ENCODE measurements at places on chromosomes 7 and 10.

DNA sequence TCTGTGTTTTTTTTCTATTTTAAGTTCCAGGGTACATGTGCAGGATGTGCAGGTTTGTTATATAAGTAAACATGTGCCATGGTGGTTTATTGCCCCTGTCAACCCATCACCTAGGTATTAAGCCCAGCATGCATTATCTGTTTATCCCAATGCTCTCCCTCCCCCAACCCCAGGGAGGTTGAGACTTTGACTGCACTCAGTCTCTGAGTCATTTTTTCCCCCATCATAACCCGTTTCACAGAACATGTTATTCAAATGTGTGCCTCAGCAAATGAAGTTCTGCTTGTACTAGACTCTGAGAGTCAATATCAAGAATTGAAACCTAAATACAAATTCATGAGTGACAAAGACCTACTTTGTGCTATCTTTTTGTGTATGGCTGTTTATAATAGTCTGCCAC lies 70.0 kb upstream of the CYP26C1 start:
- no peak for DNase-seq

GRCh38 chr7:90817846-90818245 lies 221.7 kb downstream of the CDK14 start:
- DNase-seq: no peak

DNA sequence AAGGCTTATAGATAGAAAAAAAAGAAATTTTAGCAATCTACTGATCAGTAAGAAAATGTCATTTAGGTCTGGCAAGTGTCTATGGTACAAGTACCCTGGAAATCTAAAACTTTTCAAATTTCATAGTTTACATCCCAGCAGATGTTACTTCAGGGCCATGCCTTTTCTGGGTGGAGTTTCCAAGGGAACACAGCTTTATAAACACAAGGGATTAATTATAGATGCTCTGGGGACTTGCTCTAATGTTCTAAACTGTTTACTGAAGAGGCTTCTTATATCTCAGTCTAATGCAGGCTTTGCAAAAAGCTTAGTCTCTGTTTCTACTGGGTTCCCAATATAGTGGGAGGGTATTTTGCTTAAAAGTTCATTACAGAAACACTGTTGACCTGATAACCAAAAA lies 3.1 kb downstream of the CD36 start:
- DNase-seq: no peak

DNA sequence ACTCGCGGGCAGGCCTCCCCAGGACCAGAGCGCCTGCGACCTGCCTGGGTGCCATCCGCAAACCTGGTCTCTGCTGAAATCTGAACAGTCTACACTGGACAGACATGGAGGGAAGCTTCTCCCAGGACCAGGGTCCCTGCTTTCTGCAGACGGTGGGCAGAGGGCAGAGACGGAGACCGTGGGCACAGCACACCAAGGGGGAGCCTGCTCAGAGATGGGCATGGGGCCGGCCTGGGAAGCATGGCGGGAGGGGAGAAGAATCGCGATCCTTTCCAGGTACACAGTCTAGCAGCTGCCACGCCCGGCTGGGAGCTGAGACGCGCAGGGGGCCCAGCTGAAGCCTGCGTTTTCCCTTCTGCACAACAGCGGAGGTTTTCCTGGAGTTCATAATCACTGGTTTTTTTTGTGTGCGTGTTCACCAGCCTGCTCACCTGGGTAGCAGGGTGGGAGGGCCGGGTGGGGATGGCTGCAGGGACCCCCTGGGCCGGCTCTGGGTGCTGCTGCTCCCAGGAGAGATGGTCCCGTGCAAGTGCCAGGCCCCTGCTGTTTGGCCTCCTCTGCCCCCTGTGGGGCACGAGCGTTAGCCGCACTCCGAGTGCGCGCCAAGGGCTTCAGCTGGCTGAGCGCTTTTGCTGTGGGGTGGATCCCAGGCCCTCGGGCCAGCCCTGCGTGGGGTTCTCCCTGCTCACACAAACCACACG lies 448.8 kb downstream of the DNAJB6 start:
- no peak for DNase-seq

DNA sequence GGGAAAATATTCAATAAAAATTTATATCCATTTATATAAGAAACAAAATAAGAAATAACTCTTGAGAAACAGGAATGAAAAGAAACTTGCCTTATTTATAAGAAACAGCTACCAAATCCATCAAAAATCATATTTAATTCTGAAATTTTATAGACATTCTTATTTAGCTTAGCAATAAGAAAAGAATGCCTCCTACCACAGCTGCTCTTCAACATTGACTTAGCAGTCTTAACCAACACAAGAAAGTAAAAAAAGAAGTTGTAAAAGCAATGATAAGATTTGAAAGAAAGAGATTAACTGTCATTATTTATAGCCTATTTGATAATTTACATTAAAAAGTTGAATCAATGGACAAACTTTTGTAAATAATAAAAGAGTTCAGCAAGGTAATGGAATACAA lies 212.8 kb downstream of the ZNF365 start:
- DNase-seq: no peak

- no peak for DNase-seq
Observed at GRCh38 chr7:25103773-25104172, 21.3 kb downstream of the CYCS start.

- no peak for DNase-seq
Observed at GRCh38 chr7:17772581-17773288, 167.6 kb downstream of the SNX13 start.

- DNase-seq: no peak
Observed at GRCh38 chr10:4189281-4189680, 404.3 kb upstream of the KLF6 start.

DNA sequence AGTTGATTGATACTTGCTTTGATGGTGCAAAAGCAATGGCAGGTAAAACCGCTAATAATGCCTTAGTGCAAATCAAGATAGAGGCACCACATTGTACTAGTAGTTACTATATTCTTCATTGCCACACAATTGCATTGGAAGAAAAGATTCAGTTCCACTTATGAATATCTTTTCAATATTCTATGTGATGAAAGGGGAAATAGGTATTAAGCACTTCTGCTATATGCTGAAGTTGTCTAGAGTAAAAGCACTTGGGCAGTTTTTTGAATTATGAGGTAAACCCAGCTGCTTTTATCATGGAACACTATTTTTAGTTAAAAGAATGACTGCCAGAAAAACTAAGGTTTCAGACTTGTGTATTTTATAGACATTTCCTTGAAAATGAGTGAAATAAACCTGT lies 15.5 kb downstream of the ENTPD7 start:
- DNase-seq: no peak

DNA sequence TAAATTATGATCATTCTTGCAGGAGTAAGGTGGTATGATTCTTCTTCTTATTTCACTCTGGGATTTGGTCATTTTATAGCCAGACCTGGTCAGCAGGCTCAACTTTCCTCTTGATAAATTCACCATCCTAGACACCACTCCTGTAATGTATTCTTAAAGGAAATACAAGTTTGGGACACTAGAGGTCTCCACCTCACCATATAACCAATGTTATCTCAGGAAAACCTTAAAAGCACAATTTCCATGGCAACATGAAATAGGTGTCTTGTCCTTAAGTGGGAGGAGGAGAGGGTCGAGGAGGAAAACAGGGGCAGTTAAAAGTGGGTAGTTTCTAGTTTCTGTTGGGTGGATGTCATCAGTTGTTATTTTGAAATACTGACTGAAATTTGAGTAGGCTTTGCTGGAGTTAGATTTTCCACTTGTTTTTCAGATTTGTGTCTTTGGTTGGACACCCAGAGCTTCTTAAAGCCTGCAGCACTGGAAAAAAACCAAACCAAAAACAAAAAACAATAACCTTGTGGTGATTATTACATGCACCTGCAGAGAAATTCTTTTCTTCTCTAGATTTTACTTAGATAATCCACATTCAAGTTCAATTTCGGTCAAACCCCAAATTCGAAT lies 163.1 kb downstream of the PRKCQ start:
- no peak for DNase-seq

DNA sequence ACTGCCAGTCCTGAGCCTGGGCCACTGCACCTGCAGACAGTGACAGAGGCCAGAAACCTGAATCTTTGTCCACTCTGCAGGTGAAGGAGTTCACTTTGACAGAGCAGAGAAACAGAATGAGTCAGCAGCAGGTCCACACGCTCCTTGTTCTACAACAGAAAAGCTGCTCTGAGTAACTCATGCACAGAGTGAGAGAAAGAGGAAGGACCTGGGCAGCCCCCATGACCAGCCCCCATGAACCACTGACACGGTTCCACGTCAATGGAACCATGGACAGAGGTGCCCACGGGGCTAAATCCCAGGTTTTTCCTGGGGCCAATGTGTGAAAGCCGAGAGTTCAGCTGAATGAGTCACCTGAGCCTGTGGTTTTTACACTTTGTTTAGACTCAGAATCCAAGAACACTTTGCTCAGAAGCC lies 40.8 kb upstream of the CTBP2 start:
- no peak for DNase-seq

DNA sequence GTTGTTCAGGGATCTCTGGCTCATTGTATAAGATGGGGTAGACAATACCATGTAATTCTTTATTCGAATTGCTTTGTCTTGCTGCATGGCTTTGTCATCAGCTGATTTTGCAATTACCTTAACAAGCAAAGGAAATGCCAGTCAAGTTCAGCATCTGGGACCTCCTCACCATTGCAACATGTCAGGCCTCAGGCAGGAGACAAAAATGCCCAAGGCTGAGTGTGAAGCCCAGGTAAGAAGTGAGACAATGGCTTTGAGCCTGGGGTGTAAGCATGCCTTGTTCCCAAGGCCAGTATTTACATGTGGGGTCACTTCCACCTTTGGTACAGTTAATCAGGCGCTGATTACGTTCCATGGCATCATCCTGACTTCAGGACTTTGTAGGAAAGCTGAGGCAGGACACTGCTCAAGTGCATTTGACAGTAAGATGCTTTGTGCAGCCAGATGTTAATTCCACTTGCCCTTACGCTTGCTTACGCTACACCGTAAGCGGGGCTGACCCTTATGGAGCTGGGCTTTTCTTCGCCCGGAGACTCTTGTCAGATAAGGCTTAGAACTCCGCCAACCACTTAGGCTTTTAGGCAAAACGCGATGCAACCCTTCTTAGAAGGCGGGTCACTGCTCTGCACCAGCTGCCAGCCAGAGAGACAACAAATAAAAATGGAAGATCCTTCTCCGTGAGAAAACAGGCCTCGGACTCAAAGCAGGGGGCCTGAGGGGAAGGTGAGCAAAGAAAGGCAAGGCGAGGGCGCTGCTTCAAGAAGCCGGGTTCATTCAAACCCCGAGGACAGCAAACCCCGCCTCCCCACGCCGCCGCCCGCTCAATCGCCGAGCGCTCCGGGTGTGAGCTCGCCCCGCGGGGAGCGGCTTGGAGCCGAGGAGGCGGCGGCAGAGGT lies 1.3 kb upstream of the SP4 start:
- no peak for DNase-seq

DNA sequence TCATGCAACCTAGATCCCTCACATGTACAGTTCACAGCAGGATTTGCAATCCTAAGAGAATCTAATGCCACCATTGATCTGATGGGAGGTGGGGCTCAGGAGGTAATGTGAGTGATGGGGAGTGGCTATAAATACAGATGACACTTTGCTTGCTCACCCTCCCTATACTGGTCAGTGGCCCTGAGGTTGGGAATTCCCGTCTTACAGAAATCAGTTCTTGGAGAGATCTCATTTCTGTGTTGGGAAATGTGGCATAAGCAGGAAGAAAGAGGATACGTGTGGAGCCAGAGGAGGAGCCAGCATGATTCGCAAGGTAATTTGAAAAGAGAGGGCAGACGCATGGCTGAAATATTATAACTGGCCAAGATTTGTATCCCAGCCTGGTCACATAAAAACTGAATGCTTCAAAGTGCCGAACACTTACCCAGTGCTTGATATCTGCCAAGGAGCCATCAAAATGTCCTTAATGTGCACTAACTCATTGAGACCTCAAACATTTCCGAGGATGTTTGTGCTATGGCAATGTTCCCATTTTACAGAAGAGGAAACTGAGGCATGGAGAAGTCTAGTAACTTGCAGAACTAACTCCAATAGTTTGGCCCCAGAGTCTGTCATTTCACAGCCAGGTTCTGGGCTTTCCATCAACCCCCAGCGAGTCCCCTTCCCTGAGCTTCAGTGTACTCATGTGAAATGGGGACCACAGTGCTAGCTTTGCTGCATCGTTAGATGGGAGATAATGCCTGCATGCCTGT lies 5.5 kb upstream of the IKZF1 start:
- no peak for DNase-seq

- no peak for DNase-seq
Observed at GRCh38 chr7:14381936-14382335, 392.5 kb upstream of the ETV1 start.

GRCh38 chr10:93630625-93631557 lies 18.6 kb downstream of the PDE6C start:
- no peak for DNase-seq

DNA sequence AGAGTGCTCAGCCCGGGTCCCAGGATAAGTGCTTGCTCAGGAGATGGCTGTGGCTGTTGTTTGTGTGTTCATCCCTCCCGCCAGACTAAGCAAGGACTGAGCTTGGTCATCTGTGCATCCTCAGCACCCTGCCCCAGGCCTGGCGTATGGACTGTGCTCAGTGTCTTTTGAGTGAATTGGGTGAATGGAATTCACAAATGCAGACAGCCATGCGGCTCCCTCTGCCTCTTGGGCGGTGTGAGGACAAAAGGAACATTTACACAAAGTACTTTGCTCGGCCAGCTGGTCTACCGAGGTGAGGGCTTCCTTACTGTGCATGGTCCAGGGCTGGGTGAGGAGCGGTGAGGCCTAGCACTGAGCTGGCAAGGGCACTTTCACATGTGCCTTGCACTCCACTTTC lies 120.2 kb downstream of the CDH23 start:
- no peak for DNase-seq

DNA sequence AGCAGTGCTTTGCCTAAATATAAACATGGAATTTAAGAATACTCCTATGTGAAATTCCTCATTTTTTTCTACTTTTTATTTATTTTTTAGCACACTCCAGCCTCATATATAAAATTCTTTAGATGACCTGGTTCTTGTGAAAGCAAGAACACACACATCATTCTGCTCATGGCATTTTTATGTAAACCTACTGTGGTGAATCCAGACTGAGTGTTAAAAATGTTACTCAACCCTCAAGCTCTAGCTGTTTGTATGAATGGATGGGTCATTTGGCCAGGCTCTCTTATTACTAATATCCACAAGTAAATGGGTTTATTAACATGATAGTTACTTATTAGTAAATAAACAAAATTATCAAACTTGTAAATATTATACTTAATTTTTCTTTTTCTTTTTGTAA lies 551.7 kb upstream of the LRRN3 start:
- DNase-seq: no peak

GRCh38 chr7:70583965-70584883 lies 547.7 kb upstream of the GALNT17 start:
- no peak for DNase-seq

DNA sequence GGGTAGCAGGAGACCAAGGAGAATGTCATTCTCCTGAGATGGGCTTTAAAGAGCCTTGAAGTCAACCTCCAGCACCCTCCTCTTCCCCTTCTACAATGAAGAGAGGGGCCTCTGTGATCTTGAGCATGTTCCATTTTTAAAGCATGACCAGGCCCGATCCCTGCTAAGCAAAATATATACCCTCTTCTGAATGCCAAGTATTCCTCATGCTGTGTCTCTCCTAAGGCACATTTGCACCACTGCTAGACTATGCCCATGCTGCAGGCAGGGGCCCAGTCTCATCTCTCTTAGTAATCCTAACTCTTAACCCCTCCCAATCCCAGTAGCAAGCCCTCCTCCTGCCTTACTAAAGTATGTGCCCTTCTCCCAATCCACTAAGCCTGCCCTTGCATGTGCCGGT lies 18.4 kb downstream of the SORBS1 start:
- no peak for DNase-seq
